Fibroblast of upper back skin (primary cell): ENCODE measurements at places on chromosomes 7 and 10.

DNA sequence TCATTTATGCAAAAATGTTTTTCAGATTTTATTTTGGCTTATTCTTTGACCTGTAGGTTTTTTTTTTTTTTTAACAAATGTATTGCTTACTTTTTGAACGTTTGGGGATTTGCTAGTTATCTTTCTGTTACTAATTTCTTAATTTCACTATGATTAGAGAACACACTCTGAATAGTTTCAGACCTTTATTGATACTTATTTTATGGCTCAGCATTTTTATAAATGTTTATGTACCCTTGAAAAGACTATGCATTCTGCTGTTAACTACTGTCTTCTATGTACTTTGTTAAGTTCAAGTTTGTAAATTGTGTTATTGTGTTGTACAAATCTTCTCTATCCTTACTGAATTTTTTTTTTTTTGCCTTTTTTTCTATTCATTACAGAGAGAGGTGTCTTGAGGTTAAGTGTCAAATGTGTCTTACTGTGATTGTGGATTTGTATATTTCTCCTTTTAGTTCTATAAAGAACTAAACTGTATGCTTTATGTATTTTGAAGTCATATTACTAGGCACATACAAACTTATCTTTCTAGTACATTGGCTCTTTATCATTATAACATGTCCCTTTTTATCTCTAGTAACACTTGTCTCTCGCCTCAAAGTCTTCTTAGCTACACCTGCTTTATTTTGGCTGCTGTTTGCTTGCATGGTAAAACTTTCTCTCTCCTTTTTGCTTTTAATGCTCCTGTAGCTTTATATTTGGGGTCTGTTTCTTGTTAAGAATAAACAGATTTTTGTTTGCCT lies 8.1 kb downstream of the MKLN1 start:
- DNase-seq = no peak

DNA sequence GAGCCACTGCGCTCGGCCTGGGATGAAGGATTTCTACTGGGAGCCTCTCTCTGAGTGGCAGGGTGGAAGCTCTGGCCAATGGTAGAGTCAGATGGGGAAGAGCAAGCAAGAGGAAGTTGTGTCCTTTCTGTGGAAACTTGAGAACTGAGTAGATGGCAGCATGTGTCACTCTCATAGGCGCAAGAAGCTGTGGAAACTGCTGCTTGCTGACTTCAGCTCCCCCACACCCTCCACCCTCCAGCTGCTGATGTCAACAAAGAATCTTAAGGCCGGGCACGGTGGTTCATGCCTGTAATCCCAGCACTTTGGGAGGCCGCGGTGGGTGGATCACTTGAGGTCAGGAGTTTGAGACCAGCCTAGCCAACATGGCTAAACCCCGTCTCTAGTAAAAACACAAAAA lies 39.8 kb upstream of the SRGN start:
- no peak for DNase-seq

DNA sequence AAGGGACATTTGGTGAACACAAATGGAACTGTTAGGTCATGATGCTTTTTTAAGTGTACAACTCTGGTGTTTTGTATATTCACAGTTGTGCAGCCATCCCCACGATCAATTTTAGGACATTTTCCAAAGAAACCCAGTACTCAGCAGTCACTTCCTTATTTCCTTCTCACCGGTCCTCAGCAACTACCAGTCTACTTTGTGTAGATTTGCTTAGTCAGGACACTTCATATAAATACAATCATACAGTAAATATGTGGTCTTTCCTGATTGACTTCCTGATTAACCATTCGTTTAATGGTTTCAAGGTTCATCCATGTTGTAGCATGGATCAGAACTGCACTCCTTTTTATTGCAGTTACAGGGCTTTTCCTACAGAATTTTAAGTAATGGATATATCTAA lies 14.4 kb downstream of the SGPL1 start:
- no peak for DNase-seq

DNA sequence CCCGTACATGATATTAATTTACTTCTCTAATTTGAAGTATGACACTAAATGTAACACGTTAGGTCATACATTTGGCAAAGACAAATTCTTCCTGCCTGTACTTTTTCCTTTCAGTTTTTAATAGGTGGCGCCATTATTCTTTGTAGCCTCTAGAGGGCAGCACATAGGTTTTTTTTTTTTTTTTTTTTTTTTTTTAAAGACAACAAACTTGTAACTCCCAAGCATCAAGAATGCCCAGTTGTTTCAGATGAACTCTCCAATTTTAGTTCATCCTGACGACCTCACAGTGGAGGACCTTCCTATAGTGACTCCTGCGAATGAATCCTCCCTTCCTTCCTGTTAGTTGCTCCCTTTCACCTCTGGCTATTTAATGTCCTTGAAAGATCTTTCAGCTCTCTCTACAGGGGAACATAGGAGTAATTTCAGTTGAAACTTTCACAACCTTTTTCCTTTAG lies 139.3 kb upstream of the HDAC9 start:
- peak; percentile 41 for DNase-seq

DNA sequence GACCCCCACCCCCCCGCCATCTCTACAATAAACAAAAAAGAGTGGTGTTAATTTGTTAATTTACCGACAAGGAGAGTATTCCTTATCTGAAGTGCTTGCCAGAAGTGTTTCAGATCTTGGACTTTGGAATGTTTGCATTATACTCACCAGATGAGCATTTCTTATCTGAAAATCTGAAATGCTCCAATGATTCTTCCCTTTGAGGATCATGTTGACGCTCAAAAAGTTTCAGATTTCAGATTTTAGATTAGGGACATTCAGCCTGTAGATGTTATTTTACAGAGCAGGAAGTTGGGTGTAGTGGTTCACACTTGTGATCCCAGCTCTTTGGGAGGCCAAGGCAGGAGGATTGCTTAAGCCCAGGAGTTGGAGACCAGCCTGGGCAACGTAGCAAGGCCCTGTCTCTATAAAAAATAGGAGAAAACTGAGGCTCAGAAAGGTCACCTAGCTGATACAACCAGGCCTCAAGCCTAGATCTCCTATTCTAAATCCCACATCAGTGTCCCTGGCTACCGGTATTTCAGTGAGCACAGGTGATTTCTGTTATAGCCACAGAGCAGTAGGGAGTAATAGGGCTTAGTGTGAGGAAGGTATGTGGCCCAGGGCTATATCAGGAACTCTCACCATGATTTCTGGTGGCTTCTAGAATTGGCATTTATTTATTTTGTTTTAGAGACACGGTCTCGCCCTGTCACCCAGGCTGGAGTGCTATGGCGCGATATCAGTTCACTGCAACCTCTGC lies 35.4 kb downstream of the TMEM120A start:
- DNase-seq = no peak

DNA sequence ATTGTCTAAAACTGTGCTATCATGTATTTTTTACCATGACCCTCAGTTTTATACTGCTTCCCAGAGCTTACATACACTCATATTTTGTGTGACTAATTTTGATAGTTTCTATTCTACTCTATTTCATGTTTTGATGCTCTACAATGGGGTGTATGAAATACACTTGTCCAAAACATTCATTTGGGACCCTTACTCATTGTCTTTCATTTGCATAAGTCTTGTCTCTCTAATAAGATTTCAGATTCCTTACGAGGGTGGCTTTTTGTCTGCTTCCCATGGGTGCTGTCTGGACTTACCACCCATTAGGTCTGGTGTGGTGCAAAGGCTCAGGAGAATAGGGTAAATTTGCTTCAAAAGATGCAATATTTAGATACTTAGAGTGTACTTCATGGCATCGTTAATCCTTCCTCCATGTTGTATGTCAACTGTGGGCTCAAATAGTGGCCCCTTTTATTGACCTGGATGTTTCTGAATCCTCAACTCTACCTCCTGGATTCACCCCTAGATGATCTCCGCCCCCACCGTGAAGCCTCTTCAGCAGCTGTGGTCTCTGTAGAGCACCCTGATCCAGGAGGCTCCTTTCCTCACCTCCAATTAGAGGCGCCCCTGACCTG lies 3.6 kb upstream of the GIMAP5 start:
- no peak for DNase-seq

DNA sequence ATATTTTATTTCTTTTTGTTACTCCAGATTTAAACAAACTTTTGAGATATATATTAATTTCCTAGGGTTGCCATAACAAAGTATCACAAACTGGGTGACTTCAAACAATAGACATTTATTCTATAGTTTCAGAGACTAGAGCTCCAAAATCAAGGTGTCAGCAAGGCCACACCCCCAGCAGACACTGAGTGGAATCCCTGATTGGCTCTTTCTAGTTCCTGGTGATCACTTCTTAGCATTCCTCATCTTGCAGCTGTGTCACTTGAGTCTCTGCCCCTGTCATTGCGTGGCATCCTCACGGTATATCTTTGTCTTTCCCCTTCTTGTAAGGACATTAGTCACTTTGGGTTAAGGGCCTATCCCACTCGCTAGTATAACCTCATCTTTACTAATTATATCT lies 7.6 kb upstream of the SLC26A3 start:
- DNase-seq = no peak

- peak; percentile 36 for DNase-seq
These were observed 271.0 kb upstream of the LRRTM3 start for GRCh38 chr10:66654861-66655260.

GRCh38 chr10:50293513-50294313 lies 42.4 kb upstream of the ASAH2 start:
- no peak for DNase-seq

- DNase-seq = no peak
These were observed 8.2 kb downstream of the GHRHR start for GRCh38 chr7:30971840-30972563.

DNA sequence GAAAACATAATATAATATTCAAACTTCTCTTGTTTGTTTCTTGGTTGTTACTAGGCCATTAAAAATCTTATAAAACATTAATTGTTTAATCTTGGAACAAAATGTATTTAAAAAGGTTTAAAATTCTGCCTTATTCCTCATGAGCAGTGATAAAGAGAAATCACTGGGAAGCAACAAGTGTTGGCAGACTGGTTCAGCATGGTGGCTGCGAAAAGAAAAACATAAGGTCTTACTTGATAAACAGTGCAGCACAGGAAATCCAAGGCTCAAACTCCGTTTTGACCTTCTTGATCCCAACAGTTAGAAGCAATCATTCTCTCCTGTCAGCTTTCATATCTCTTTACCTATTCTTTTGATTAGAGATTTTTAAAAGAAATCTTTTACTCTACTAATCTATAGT lies 530.8 kb downstream of the CNTNAP2 start:
- no peak for DNase-seq

DNA sequence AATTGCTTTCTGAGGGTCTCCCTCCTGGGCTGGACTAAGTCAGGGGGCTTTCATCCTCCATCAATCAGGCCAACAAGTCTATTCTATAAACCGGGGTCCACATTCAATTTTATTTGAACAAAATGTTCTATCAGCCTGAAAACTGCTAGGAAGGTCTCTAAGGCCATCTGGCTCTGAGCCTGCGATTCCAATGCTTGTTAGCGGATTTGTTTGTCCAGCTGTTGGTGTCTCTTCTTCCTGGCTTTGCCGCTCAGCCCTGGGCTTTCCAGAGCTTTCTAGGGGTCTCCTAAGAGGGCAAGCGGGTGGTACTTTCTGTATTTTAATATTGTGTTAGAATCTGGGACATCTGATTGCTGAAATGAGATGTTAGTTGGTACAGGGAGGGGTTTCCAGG lies 136.7 kb downstream of the VIPR2 start:
- DNase-seq = no peak

GRCh38 chr10:59068581-59069191 lies 107.8 kb upstream of the PHYHIPL start:
- DNase-seq = no peak

DNA sequence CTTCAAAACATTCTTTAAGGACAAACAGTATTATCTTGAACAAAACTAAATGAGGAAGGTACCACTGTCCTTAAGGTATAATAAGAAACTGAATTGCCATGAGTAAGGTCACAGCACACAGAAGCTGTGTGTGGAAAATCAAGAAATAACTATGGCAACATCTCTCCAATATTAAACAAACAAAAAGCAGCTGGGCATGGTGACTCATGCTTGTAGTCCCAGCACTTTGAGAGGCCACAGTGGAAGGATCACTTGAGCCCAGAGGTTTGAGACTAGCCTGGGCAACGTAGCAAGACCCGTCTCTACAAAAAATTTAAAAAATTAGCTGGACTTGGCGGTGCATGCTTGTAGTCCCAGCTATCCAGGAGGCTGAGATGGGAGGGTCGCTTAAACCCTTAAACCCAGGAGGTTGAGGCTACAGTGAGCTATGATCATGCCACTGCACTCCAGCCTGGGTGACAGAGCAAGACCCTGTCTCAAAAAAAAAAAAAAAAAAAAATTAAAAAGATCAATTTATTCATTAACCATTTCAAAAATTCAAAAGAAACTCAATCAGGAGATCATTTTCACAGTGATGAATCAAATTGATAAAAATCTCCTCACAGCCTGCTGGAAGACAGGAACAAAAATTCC lies 195.4 kb downstream of the SKIDA1 start:
- DNase-seq = peak; percentile 74

- no peak for DNase-seq
These were observed at the start of gene TCERG1L for GRCh38 chr10:131311661-131312477. TCERG1L (minus strand) TSS chr10:131311721; CDS start chr10:131311635, 86 bp downstream.

GRCh38 chr10:37712489-37713131 lies 144.8 kb downstream of the ZNF248 start:
- DNase-seq = no peak

GRCh38 chr7:28002638-28003037 lies 178.0 kb downstream of the JAZF1 start:
- peak; percentile 27 for DNase-seq

DNA sequence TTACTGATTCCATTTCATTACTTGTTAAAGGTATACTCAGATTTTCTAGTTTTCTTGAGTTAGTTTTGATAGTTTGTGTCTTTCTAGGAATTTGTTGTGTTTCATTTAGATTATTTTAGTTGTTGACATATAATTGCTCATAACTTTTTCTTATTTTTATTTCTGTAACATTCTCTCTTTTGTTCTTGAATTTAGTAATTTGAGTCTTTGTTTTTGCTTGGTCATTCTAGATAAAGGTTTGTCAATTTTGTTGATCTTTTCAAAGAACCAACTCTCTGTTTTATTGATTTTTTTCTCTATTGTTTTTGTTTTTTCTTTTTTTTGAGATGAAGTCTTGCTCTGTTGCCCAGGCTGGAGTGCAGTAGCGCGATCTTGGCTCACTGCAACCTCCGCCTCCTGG lies 7.2 kb downstream of the EXOC6 start:
- no peak for DNase-seq

GRCh38 chr10:50885097-50885859 lies at the start of gene A1CF:
A1CF (minus strand) TSS chr10:50885627; CDS start chr10:50859940, 25,687 bp downstream.
- DNase-seq = no peak

DNA sequence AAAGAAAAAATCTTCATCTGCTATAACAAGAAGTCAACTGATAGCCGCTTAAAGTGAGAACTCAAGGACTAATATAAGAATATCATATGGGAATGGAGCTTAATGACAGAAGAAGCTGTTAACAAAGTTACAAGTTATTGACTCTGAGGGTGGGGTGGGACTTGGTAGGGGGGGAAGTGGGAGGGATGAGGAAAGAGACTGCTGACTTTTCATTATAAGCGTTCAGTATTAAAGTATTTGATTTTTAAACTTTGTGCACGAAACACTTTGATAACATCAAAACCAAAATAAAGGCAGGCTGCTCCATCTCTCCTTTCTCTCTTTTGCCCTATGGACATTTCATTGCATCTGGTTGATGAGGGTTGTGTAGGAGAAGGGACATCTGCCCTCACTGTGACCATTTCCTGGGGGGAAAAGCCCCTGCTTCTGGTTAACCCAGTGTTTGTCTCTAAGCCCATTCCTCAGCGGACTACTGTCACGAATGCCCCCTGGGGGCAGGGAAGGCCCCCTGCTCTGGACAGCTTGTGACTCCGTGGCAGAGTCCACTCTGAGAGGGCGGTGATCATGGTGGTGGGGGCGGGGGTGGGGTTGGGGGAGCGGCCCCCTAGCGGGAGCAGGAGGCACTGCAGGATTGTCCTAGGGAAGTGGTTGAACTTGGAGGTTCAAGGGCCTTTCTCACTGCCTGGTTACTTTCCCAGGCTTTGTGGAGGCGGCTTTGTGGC lies 17.4 kb downstream of the SLC13A4 start:
- no peak for DNase-seq
